ENCODE measurements at places on chromosomes 6 and 20.

GRCh38 chr6:78484198-78485064 is 382.9 kb upstream of the IRAK1BP1 start:
- DNase-seq, result no peak

DNA sequence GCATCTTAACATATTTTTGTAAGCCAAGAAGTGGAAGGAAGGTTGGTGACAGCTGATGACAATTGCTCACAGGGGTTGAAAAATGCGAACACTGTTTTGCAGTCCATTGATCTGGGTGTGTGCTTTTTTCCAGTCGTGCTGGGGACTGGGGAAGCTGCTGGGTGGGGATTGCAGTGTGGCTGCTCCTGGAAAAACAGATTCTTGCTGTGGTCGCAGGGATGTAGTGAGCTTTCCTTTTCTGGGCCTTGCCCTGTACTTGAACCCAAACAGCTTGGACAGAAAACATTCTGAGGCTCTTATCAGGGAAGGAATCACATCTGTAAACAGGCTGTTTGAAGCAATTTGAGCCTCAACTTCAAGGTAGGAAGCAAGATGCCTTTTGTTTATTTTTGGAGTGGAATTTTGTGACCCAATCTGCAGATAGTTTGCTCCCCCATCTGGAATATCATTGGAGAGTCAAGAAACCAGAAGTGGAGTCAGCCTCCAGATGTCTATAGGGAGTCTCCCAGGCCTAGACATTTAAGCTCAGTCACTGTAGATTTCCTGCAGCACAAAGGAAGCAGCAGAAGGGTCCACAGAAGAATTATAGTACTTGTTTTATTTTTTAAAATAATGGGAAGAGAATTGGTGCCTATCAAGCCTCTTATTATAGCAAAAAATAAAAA is 279.2 kb upstream of the FERMT1 start:
- DNase-seq, result no peak

DNA sequence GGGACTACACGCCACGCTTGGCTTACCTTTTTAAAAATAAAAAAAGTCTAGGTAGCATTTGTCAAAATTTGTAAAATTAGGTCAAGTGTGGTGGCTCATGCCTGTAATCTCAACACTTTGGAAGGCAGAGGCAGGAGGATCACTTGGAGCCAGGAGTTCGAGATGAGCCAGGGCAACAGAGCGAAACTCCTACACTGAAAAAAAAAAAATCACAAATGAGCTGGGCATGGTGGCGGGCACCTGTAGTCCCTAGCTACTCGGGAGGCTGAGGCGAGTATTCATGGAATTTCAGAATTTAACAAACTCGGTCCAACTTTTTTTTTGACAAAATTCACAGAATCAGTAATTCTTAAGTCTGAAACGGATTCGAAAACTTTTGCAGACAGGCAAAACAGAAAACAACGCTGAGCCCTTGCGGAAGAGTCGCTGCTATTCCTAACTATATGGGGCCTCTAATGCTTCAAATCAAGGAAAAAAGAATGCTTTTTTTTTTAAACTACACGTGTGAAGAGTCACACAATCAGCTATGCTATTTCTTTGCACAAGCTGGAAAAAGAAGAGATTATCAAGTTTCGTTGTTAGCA is 62.9 kb downstream of the GTF2H5 start:
- DNase-seq, result no peak

GRCh38 chr6:36697481-36697903 is at the start of gene RAB44:
TSS of gene RAB44 (plus strand) at chr6:36697826. CDS start at chr6:36704236, 6,410 bp downstream.
- DNase-seq, result no peak
